GM06990 (cell line): ENCODE measurements at places on chromosomes 7 and 10.

DNA sequence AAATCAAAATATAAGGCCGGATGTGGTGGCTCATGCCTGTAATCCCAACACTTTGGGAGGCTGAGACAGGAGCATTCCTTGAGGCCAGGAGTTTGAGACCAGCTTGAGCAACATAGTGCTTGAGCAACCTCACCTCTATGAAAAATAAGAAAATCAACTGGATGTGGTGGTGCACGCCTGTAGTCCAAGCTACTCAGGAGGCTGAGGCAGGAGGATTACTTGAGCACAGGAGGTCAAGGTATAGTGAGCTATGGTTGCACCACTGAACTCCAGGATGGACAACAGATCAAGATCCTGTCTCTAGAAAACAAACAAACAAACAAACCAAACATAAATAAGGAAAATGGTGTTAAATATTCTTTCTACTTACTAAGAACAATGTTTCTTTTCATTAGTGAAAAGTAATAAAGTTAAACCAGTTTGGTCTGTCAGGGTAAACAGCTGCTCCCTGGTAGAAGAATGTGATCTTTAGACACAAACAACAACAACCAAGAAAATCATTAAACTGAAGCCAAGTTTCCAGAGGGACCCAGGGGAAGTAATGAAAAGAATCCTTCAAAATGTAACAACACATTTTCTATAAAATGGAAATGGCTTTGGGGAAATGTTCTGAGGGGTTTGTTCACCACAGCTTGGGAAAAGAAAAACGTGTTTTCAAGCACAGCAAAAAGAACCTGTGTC, 17.5 kb upstream of the BAG3 start:
- no peak for DNase-seq

GRCh38 chr7:112302566-112302965, 96.1 kb downstream of the ZNF277 start:
- no peak for DNase-seq

DNA sequence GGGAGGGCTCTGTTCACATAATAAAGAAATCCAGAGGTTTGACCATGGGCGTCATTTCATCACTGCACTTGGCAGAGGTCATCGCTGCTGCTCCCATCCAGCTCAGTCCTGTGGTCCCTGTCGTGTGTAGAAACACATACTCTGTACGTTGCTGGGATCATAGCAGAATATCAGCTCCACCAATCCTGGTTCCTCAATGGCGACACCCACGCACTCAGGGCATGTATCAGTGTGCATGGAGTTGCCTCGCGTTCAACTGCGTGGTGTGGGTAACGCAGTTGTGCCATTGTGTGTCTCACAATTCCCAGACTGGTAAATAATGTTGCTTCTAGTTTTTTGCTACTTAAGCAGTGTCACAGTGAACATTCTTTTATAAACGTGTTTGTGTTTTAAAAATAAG, 111.1 kb downstream of the LHPP start:
- no peak for DNase-seq

DNA sequence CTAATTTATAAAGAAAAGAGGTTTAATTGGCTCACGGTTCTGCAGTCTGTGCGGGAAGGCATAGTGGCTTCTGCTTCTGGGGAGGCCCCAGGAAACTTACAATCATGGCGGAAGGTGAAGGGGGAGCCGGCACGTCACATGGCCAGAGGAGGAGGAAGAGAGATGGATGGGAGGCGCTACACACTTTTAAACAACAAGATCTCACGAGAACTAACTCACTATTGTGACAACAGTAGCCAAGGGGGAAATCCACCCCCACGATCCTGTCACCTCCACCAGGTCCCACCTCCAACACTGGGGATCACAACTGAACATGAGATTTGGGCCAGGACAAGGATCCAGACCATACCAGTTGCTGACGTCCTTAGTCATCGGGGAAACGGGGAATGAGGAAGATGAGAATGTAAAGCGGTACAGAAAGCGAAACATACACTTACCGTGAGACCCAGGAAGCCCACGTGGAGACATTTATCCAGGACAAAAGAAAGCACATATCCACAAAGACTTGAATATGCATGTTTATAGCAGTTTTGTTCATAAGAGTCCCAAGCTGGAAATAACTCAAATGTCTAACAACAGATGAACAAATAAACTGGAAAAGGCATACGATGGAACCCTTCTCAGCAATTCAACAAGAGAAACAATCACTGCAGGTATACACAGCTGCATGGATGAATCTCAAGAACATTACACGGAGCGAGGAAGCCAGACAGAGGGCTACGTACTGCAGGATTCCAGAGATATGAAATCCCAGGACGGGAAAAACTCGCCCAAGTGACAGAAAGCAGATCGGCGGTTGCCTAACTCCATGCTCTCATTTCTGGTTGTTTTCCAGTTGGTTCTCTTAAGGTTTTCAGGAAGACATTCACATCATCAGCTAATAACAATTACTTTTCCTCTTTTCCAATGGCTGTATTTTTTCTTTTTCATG, 26.2 kb upstream of the INPP5A start:
- DNase-seq = no peak

GRCh38 chr7:147432576-147432975, 1158.0 kb upstream of the C7orf33 start:
- no peak for DNase-seq
